ENCODE measurements at places on chromosomes 2 and 18.

DNA sequence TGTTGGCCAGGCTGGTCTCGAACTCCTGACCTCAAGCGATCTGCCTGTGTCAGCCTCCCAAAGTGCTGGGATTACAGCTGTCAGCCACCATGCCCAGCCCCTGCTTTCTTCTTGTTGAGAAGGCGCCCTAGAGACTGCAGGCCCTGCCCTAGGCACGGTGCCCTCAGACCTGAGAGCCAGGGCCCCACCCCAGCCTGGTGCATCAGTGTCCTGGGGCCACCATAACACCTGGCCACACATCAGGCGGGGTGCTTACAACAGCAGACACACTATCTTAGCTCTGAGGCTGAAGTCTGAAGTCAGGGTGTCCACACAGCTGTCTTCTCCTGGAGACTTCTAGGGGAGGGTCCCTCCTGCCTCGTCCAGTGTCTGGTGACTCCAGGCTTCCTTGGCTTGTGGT lies 120.6 kb downstream of the NDUFA10 start:
- no peak for DNase-seq

DNA sequence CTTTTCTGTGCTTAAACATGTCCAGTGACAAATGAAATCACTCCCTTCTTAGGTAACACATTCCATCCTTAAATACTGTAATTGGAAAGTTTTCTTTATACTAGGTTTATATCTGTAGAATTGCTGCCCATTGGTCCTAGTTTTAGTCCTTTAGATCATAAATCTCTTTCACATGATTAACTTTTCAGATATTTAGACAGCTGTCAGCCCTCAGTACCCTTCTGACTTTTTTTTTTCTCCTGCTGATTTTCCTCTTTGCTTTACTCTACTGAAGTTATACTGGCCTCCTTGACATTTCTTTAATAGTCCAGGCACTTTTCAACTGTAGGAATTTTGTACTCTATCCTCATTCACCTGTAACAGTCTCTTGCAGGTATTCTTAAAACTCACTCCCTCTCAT lies 28.9 kb downstream of the RBBP8 start:
- DNase-seq = no peak

DNA sequence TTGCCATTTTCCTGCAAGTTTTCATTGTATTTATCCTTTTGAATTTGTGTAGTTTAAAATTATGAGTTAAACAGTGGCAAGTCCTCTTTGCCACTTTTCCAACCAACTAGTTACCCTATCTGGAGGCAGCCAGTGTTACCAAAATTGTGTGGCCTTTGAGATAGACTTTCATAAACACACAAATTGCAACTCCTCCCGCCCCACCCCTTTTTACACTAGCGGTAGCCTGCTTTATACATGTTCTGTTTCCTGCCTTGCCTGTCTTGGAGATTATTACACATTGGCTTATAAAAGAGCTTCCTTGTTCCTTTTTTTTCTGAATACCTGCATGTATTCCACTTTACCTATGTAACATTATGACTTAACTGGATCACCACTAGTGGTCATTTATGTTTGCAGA lies 56.5 kb downstream of the RPIA start:
- DNase-seq = no peak

GRCh38 chr18:31850844-31851243 lies 90.2 kb upstream of the SLC25A52 start:
- no peak for DNase-seq

DNA sequence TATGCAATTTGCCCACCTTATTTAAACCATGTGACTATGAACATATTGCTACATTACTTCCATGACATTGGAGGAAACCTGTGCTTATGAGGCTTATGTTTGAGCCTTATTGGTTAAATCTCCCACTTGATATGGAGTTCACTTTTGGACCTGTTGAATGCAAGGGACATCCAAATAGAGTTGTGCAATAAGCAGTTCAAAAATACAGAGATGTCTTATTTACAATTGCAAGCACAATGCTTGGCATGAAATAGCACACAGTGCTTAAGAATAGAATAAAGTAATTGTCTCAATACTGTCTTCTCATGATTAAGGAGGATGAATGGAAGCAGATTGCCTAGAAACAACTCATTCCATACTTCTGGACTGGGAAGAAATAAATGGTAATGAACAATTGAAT lies 793.5 kb downstream of the METTL4 start:
- DNase-seq = no peak

DNA sequence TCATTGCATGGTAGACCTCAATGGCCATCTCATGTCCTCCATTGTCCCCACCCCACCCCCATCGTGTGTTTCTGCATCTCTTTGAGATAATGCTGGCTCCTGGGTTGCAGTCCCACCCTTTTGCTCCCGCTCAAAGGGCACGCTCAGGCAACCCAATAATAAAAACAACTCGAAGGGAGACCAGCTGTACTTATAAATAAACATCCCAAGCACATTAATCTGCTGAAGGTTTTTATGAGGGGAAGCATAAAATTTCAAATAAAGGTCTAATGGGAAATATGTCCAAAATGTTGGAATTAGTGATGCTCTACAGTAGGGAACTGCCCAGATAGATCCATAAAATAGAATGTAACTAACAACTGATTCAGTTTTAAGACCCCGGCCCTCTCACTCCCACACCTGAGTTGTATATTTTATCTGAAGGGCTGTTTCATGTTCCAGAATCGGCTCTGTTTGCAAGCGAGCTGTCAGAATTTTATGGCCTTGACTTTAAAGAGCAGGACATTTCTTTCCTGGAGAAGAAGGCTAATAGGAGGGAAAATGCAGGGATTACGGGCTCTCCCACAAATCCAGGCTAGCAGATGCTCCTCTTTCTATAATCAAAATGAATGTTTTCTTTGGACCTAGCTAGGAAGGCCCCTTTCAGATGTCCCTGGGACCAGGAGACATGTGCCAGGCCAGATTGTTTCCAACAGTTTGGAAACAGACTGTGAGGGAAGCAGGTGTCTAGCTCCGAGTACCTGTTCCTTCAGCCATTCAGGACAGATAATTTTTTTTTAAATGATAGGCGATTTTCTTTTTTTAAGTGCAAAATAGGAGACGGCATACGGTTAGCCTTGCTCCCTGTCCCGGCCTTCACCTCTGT lies 103.7 kb downstream of the APOB start:
- no peak for DNase-seq

Data from activated CD8-positive, alpha-beta memory T cell treated with anti-CD3 and anti-CD28 coated beads, Interleukin-2, amount 50 U/mL, for 4 hours (primary cell).